ENCODE measurements at places on chromosomes 16 and 17.

GRCh38 chr16:88650749-88651275 lies at the start of gene CYBA:
Gene CYBA (minus strand): TSS chr16:88651053. CDS start chr16:88651013, 40 bp downstream.
- peak; percentile 99 for DNase-seq

GRCh38 chr16:31439519-31439918 lies 3.1 kb downstream of the ZNF843 start:
- no peak for DNase-seq

DNA sequence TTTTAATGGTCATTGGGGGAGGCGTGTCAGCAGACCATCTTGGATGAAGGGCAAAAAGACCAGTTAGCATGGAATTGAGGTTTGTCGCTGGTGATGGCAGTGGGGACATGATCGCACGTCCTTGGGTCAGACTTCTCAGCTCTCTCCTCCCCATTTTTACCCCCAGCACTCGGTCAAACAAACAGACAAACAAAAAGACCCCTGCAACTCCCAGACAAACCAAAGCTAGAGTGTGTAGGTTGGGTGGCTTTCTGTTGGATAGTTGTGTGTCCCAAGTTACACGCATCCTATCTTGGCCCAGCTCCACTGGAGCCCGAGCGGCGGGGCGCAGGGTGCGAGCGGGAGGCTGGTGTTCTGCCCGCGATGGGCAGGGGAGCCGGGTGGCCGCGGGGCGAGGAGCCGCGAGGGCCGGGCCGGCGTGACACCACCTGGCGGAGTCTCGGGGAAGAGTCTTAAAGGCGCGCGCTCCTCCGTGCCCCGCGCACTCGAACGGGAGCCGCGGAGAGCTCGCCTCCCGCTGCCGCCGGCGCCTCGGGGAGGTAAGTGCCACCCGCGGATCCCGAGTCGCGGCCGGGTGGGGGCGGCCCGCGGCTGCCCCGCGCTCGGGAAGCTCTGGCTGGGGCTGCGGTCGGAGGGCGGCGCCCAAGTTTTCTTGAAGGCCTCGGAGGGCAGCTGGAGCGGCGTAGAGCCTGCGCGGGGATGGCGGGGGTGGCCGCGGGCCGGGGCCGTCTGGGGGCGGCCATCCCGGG lies 18.5 kb upstream of the NTN1 start:
- DNase-seq, result no peak

- DNase-seq, result no peak
These were observed 8.2 kb upstream of the MARCHF10 start for GRCh38 chr17:62816282-62816839.

GRCh38 chr17:81402981-81403467 lies 7.8 kb downstream of the BAHCC1 start:
- no peak for DNase-seq

GRCh38 chr17:52147872-52148271 lies 10.6 kb downstream of the CA10 start:
- DNase-seq, result no peak

DNA sequence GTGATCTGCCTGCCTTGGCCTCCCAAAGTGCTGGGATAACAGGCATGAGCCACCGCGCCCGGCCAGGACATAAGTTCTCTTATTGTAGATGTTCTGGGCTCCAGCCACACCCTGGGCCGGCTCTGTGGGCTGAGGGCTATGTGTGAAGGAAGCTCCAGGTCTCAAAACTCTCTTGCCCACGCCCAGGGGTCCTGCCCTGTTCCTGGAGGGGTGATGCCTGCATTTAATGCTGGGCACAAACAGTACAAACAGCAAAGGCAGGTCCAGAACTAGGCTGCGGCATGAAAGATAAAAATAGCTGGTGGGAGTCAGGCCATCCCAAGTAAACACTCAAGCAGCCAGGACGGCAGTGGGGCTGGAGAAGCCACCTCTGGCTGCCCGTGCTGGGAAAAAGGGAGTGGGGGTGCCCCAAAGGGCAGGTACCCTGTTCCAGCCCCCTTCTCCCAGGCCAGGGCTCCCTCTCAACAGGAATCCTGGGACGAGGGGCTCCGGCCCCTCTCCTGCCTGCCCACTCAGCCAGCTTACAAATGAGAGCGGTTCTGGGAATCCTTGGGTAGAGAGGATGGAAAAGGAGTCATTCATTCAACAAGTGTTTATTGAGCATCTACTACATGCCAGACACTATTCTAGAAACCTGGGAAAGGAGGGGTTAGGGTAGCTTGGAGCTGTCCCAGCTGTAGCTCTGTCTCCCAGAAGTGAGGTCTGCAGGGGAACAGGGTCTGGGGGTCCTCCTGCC lies 4.6 kb downstream of the TRIM47 start:
- no peak for DNase-seq

- DNase-seq, result no peak
These were observed 39.4 kb upstream of the DHX8 start for GRCh38 chr17:43444223-43445008.

GRCh38 chr17:57370037-57370581 lies 113.8 kb downstream of the MSI2 start:
- DNase-seq, result peak; percentile 38

GRCh38 chr17:34979650-34980352 lies 511 bp upstream of the LIG3 start:
- no peak for DNase-seq

- DNase-seq, result no peak
These were observed 22.9 kb upstream of the CORO6 start for GRCh38 chr17:29645515-29646051.

GRCh38 chr16:77499373-77500285 lies 64.8 kb upstream of the ADAMTS18 start:
- no peak for DNase-seq

GRCh38 chr17:30559656-30560055 lies 82.4 kb downstream of the GOSR1 start:
- DNase-seq, result no peak

- no peak for DNase-seq
These were observed 22.8 kb downstream of the GPRC5B start for GRCh38 chr16:19861811-19862327.

- no peak for DNase-seq
These were observed 45.6 kb downstream of the CYB5B start for GRCh38 chr16:69469807-69470561.

DNA sequence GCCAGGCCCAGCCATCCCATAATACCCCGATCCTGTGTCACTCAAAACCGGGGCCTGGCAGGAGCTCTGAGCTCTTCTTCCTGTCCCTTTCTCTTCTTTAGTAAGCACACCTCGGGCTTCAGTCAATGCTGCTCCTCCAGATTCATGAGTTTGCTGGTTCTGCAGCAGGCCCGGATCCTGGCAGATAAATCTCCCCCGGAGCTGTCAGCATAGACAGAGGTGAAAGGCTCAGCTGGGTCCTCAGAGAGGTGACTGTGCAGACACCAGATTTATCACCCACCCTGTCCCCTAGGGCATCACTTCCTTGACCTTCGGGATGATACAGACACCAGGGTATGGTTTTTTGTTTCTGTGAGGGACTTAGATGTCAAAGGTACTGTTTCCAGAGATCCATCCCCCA lies 242.5 kb upstream of the N4BP1 start:
- DNase-seq, result no peak
